Choroid plexus epithelial cell (primary cell): ENCODE measurements at places on chromosomes 1 and 21.

GRCh38 chr1:86429835-86430234 is 5.9 kb downstream of the CLCA2 start:
- peak; percentile 98 for DNase-seq

GRCh38 chr1:214404154-214404553 is 123.2 kb downstream of the SMYD2 start:
- DNase-seq = peak; percentile 77

DNA sequence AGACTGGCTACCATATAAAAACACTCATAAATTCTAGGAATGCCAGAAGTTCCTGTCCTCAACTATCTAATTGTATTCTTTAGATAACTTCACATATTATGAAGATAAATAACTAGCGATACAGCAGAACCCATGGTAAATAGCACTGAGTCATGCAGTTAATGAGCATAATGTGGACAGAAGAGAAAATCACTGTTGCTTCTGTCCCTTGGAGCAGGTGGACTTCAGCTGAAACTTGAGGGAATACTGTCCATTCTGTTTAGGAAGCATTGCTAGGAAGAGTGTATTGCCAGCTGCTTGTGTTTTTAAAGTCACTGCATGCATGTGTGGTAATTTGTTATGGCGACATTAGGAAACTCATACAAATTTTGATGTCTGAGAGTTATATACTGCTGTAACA is 854.4 kb downstream of the LTN1 start:
- DNase-seq = no peak

GRCh38 chr1:206829282-206829681 is 36.1 kb upstream of the IL20 start:
- DNase-seq = no peak

GRCh38 chr1:14945132-14946010 is 208.2 kb upstream of the TMEM51 start:
- peak; percentile 90 for DNase-seq

DNA sequence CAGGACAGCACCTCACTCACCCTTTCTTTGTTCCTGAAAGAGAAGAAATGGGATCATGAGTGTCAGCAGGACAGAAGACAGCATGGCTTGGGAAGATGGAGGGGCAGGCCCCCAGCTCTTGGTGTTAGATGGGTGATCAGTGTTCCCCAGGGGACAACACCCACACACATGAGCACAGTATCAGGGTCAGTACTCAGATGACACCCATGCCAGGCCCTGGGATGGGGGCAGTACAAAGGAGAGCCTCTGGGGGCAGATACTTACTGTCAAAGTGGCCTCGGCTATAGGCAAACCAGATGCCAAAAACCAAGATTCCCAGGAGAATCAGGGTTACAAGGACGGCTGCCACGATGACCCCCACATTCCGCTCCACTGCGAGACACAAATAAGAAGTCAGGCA is 21.6 kb downstream of the F11R start:
- DNase-seq = no peak

DNA sequence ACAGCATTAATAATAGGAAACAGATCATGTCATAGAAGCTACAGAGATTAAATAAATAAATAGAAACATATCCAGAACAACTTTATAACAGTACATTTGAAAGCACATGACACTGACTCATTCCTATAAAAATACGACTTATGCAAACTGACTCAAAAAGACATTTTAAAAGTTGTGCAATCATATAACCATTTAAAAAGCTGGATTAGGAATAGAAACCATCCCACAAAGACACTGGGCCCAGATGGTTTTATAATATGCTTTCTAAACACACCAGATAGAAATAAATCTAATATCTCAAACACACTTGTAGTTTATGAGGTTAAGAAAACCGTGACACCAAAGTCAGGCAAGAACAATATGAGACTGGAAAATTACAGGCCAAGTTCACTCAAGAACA is 47.6 kb downstream of the MATN1 start:
- DNase-seq = peak; percentile 66

GRCh38 chr1:87203904-87204303 is 124.8 kb upstream of the LMO4 start:
- DNase-seq = peak; percentile 35

DNA sequence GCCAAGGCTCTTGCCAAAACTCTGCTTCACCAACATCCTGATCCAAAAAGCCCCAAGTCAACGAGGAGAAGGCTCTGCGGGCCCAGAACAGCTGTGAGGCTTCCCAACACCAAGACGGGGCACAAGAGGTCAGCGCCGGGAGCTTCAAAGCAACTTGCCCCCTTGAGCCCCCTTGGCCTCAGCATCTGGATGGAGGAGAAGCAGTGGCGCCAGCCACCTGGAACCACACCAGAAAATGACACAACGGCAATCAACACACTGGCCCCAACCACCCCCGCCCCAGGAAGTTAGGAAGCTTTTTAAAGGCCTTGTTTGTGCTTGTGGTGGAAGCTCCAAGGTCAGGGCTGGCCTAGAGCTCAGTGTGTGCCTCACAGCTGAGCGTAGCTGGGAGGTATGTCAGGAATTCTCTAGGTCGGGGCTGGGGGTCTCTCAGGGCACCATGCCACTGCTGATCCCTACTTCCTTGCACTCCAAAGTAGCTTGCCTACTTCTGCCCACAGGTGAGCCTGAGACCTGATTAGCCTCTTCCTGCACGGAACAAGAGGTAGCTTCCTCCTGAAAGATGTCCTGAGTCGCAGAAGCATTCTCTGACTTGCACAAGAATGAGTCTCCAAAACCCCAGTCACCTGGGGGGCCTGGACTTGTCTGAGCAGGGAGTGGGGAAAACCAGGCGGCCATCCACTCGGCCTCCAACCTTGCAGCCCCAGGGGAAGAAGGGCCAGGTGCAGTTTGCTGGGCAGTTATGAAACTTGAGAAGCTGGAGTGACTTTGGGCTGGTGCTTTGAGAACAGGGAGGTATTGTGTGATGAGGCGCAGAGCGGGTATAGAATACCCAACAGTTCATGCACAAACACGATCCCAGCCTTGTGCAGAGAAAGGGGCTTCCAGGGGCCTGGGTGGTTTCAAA is 9.7 kb upstream of the SRP9 start:
- DNase-seq = peak; percentile 51

DNA sequence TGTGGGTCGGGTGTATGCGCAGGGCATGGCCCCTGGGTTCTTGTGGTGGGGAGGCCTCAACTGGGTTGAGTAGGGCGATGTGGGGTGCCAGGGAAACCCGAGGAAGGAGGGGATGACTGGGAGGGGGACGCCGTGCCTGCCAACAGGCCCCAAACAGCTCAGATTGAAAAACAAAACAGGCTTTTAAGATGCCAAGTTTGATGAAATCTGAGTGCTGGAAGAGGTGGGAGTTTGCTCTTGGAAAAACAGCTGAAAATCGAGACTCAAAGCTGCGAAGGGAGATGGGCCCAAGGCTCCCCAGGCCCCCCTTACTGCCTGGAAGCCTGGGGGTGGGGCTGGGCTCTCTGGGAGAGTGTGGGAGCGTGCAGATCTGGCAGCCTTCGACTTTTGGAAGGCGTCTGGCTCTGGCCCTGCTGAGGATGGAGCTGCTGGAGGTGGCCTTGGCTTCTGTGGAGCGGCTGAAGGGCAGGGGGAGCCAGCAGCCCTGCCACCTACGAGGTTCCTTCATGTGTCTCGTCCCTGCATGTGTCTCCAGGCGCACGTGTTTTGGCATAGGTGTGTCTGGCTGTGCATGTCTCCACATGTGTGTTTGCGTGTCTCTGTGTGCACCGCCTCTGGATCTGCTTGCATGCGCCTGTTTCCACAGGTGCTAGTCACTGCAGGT is 33.3 kb downstream of the PTPRF start:
- DNase-seq = no peak

GRCh38 chr21:32352526-32352925 is 40.3 kb downstream of the URB1 start:
- no peak for DNase-seq

GRCh38 chr1:112778137-112778536 is 63.0 kb upstream of the PPM1J start:
- no peak for DNase-seq

GRCh38 chr1:43058545-43059360 is 100.1 kb upstream of the SLC2A1 start:
- DNase-seq = peak; percentile 59

DNA sequence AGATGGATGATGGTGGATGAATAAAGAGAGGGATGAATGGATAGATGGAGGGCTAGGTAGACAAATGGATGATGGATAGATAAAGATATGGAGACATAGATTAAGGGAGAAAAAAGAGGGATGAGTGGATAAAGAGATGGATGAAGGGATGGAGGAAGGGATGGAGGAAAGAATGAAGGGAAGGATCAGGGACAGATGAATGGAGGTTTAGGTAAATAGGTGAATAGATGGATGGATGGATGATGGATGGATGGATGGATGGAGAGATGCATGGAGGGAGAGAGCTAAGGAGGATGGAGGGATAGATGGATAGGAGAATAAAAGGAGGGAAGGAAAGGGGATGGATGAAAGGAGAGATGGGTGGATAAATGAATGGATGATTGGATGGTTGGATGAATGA is 28.8 kb downstream of the PLXNA2 start:
- no peak for DNase-seq

GRCh38 chr1:166082601-166083000 is 84.2 kb downstream of the FAM78B start:
- DNase-seq = no peak

DNA sequence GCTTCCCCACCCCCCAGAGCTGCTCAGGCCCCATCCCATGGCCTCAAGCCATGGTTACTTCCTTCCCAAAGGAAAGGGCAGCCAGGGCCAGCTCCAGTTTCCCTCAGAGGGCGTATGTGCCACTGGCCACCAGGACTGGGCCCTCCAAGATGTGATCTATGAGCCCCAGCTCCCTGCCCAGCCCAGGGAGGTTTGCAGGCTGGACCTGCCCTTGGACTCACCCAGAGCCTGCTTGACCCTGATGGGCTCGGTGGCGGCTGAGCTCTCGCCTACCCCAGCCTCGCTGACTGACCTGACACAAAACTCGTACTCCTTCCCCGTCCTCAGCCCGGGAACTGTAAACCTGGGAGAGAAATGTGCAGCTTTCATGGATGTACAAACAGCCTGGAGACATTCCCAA is 29.6 kb downstream of the MYOM3 start:
- no peak for DNase-seq

- DNase-seq = peak; percentile 11
These were observed 11.1 kb downstream of the ZFYVE9 start for GRCh38 chr1:52153010-52153409.

- DNase-seq = no peak
These were observed 906 bp upstream of the ADARB1 start for GRCh38 chr21:45073301-45074047.

- DNase-seq = no peak
These were observed 15.1 kb downstream of the WDR4 start for GRCh38 chr21:42864286-42864685.

DNA sequence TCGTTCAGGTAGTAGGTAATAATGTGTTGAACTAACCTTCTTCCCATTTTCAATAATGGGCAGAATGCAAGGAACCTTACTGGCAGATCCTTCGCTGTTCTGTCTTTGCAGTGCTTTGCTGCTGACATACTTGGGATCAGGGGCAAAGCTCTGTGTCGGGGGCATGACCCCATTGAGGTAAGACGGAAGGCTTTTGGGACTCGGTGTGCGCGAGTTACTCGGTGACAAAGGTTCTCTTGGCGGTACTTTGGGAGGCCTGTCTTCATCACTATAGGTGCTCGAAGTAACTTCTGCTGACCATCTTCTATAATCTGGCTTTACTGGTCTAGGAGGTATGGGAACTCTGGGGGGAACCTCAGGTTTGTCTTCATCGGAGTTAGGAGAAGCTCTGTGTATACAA is 12.7 kb downstream of the ERRFI1 start:
- peak; percentile 27 for DNase-seq
